ENCODE measurements at places on chromosomes 4 and X.

DNA sequence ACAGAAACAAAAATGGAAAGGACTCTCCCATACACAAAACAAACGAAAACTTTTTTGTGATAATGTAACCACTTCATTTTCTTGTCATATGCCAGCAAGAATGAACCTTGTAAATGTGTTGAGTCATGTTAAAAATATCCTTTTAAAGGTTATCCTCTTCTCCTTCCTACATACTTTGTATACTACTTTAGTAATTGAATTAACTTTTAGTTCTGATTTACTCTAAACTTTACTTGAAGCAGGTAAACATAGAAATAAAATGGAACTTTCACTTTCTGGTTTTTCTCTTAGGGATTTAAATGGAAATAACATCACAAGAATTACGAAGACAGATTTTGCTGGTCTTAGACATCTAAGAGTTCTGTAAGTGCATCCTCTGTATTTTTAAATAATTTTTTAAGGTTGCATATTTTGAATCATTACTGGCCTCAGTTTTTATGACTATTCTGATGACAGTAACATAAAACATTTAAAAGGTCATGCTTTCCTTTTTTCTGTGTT lies 4.7 kb downstream of the SLIT2 start:
- no peak for DNase-seq

GRCh38 chr4:143986180-143986579 lies 33.0 kb downstream of the GYPB start:
- DNase-seq, result no peak

DNA sequence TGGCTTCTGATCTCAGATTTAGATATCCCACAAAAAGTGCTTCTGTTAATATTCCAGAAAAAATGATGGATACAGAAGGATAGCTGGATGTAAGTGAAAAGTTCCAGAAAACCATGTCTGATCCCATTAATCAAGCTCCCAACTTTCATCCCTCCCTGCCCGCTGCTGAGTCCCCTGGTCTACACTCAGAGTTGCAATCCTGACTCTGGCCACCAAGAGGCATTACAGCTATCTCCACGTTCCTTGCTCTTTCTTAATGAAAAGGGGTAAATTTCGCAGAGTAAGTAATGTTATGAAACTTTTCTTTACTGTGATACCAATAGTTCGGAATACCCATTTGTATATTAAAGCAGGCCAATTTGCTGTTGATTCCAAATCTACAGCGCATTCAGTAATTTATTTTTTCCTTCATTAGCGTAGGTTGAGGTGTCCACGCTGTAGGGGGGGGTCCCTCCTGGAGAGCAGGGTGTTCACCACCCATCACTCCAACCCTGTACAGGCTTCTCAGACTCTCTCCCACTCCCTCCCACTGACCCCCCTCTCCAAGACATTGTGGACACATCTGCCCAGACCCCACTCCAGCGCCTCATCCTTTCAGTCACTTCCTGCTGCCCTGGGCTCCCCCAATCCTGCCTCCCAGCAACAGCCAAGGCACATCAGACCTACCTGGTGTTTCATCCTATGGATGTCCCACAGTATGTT lies 55.1 kb downstream of the RAB40A start:
- peak; percentile 49 for DNase-seq

GRCh38 chr4:174154215-174154854 lies 129.1 kb downstream of the FBXO8 start:
- DNase-seq, result no peak

DNA sequence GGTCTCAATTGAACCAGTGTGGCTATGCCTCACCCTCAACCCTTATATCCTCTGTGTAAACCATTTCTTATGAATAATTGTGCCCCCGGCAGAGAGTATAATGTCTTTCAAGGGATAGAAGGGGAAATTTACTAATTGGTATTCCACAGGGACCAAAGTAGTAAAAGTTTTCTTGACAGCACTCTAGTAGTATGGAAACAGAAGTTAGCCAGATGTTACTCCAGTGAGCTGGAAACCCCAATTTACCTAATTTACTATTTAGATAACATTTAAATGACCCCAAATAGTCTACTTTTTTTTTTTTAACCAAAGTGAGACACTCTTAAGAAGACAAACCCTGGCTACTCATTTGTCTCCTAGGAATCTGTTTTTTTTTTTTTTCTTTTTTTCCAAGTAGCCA lies 32.3 kb downstream of the DTHD1 start:
- no peak for DNase-seq

- DNase-seq, result no peak
These were observed 61.2 kb upstream of the HOPX start for GRCh38 chr4:56742080-56742871.

GRCh38 chr4:172578712-172579111 lies 589.9 kb upstream of the GALNT7 start:
- DNase-seq, result no peak

DNA sequence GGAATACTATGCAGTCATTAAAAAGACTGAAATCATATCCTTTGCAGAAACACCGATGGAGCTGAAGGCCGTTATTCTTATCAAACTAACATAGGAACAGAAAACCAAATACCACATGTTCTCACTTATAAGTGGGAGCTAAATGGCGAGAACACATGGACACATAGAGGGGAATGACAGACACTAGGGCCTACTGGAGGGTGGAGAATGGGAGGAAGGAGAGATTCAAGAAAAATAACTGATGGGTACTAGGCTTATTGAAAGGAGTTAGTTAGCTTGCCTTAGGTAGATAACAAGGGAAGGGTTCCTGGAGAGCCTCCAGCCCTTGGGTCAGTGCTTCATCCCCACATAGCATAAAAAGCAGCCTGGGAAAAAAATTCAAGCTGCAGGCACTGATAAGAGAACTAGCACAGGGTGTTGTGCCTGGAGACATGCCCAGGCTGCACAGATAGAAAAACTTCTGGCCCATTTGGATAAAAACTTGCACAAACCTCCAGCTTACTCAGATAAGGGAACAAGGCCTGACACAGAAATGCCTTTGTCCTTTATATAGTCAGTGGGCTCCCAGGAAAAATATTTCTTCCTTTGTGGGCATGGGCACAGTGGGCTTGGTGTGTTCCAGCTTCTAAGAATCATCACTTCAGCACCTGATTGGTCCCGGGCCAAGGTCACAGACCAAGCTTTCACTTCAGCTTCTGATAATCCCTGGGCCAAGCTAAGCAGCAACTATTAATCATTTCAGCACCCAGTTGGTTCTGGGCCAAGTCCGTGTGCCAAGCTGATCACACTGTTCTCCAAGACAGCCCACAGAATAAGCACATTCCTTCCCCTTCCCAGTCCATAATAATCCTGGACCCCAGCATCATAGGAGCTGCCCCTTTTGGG lies 23.1 kb upstream of the PWWP3B start:
- DNase-seq, result no peak

DNA sequence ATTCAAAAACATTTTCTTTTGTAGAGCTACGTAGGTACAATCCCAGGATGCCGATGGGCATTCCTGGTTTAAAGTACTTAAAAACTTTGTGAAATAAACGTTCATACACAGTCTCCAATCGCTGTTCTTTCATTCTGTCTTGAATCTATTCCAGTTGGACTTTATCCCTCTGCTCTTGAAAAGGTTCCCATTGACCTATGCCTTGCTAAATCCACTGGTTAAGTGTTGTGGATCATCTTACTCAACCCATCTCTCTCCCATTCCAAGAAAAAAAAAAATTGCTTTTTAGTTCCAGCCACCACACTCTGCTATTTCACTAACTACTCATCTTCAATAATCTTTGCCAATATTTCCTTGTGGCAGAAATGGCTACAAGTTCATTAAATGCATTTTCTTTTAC lies 542.3 kb upstream of the GRIA3 start:
- DNase-seq, result no peak

GRCh38 chrX:31266203-31267076 lies 194.6 kb upstream of the FTHL17 start:
- no peak for DNase-seq

DNA sequence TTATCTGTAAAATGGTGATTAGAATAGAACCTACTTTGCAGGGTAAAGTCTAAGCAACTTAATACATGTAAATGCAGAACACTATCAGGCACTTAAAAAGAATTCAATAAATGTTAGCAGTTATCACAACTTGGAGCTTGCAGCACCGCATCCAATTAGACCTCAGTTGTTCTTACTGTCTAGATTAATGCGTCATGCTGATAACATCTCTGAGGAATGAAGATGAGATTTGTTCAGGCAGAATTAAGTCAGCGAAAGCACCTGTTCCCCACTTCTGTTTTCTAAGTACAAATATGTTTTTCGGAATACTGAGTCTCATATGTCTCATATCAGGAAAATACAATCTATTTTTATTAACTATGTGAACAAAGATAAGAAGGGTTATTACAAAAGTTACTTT lies 58.7 kb downstream of the TMA16 start:
- no peak for DNase-seq

DNA sequence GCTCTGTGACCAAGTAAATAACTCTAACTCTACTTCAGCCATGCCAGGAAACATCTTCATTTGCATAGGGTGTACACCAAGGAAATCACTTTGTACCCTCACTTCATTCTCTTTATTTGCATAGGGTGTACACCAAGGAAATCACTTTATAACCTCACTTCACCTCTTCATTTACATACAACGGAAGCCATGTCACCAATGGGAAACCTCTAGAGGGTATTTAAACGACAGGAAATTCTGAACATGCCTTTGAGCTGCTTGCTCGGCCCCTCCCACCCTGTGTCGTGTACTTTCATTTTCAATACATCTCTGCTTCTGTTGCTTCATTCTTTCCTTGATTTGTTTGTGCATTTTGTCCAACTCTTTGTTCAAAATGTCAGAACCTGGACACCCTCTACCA lies 848.1 kb upstream of the FRG1 start:
- DNase-seq, result no peak

GRCh38 chr4:73193155-73193554 lies 65.4 kb downstream of the ANKRD17 start:
- no peak for DNase-seq

DNA sequence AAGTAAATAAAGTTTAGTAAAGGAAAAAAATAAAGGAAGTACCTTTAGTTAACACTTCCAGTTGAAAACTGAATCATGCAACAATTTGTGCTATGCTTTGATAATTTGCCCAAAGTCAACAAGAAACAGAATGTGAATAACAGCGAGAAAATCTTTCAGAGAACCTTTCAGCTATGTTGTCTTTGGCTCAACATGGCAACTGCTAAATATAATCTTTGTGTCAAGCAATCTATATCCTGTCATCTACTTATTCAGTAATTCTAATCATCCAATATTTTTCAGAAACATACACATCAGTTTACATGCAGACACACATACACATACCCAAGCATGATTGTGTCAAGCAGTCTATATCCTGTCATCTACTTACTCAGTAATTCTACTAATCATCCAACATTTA lies 136.0 kb upstream of the PABPC4L start:
- no peak for DNase-seq

- no peak for DNase-seq
These were observed 30.1 kb downstream of the KDM6A start for GRCh38 chrX:44903107-44903506.

DNA sequence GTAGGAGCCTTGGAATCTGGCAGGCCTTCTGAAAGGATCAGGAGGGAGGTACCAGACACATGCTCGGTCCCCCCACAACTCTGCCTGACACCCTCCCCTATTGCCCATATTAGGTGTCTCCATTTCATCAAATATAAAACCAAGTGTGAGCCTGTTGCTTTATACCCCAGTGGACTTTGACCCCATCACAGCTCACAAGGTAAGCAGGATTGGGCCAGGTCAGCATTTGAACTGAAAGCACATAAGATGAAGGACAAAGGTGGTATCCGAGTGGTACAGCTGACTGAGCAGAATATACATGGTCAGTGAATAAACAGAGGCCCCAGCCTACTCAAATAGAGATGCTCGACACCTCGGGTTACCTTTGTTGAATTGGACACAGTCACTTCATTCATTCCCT lies 20.0 kb downstream of the SLC25A43 start:
- no peak for DNase-seq

- DNase-seq, result no peak
These were observed 254.4 kb downstream of the NPFFR2 start for GRCh38 chr4:72286185-72286584.

DNA sequence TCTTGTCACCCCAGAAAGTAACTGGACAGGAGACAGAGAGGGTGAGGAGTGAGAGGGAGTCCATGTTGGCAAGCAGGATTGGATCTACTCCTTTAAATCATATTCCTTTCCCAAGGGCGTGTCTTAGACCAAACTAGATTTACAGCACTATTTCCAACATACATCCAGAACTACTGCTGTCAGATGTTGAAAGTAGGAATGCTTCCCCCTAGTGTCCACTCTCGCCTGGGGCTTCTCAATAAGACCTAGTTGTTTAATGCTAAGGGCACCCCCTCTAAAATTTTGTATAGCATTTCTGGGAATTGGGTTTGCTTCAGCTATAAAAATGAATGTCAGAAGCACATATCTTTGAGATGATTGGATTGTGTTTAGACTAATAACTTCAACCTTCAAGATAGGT lies 13.3 kb downstream of the OFD1 start:
- no peak for DNase-seq

- DNase-seq, result no peak
These were observed 116.9 kb upstream of the GABRA2 start for GRCh38 chr4:46506876-46507275.

- no peak for DNase-seq
These were observed 95.4 kb downstream of the FUNDC1 start for GRCh38 chrX:44447214-44447613.

- no peak for DNase-seq
These were observed 22.2 kb downstream of the LIAS start for GRCh38 chr4:39480902-39481695.

- no peak for DNase-seq
These were observed 35.9 kb downstream of the MAGEA1 start for GRCh38 chrX:153214934-153215333.

DNA sequence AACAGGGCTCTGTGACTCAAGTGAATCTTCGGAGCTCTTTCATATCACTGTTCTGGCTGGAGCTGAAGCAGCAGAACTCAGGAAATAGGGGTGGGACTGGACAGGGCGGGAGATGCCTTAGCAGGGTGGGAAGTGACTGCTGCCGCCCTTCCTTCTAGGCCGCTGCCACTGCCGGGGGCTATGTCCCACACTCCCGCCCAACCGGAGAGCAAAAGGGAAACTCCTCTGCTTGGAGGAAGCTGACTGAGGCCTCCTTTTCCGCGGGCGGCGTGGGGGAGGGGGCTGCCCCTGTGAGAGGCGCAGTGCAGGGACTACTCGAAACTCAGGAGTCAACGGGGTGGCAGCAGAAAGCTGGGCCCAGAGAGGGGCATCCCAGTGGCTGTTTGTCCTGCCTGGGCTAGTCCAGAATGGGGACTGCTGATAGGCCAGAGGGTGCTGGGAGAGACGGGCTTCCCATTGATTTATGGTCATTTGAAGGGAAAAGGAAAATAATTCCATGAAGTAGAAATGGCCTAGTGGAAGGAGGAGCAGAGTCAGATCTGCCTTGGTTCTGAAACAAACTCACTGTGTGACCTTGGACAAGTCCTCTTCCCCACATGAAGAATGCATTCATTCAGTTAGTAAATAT lies 36.9 kb downstream of the STARD8 start:
- no peak for DNase-seq

- DNase-seq, result no peak
These were observed 44.0 kb upstream of the PRKG2 start for GRCh38 chr4:81258841-81259550.
